Activated T-cell treated with anti-CD3 and anti-CD28 coated beads, Interleukin-2, amount 50 U/mL, for 24 hours (primary cell): ENCODE measurements at places on chromosomes 11 and 22.

GRCh38 chr11:69159150-69159852 is 3.6 kb downstream of the SMIM38 start:
- DNase-seq = peak; percentile 12

GRCh38 chr11:110580571-110580970 is 131.7 kb downstream of the ARHGAP20 start:
- DNase-seq = no peak

- DNase-seq = no peak
These were observed 28.3 kb downstream of the MOV10L1 start for GRCh38 chr22:50118129-50118528.

DNA sequence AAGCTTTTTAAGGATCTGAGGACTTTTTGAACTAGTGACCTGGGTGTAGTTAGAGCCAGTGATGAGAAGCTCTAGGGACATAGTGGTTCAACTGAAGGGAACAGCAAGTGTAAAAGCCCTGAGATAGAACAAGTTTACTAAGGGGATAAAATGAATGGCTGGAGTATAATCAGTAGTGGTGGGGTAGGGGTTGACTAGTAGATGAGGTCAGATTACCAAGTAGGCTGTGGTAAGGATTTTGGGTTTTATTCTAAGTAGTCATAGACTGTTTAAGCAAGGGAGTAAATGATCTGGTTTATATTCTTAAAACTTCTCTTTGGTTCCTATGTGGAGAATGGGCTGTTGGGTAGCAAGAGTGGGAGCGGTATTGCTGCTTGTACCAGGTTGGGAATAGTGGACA is 15.3 kb downstream of the TRIM44 start:
- no peak for DNase-seq

- peak; percentile 64 for DNase-seq
These were observed 552 bp downstream of the PRR33 start for GRCh38 chr11:1890856-1891830.

- no peak for DNase-seq
These were observed 122.6 kb downstream of the IGLL1 start for GRCh38 chr22:23457380-23457985.

GRCh38 chr11:33924341-33924740 is 32.5 kb upstream of the LMO2 start:
- no peak for DNase-seq

DNA sequence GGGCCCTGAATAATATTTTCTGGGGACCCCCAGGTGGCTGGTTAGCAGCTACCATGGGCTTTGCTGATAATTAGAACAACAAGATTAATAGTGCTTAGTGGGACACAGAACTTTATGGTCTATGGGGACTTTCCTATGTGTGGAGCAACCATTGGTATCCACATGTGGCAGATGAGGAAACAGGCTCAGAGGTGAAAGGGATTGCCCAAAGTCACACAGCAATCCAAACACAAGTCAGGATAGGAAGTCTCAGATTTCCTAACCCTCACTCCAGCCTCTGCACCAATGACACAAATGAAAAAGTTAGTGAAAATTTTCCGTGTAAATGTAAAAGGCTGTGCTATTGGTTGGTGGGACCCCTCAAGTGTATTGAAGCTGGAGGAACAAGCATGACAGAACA is 15.3 kb upstream of the SLCO2B1 start:
- no peak for DNase-seq

- DNase-seq = no peak
These were observed 984.6 kb downstream of the DLG2 start for GRCh38 chr11:84642500-84642899.

- no peak for DNase-seq
These were observed 15.7 kb downstream of the USP28 start for GRCh38 chr11:113859665-113860064.

GRCh38 chr11:65912845-65913244 is 6.0 kb downstream of the C11orf68 start:
- DNase-seq = no peak

DNA sequence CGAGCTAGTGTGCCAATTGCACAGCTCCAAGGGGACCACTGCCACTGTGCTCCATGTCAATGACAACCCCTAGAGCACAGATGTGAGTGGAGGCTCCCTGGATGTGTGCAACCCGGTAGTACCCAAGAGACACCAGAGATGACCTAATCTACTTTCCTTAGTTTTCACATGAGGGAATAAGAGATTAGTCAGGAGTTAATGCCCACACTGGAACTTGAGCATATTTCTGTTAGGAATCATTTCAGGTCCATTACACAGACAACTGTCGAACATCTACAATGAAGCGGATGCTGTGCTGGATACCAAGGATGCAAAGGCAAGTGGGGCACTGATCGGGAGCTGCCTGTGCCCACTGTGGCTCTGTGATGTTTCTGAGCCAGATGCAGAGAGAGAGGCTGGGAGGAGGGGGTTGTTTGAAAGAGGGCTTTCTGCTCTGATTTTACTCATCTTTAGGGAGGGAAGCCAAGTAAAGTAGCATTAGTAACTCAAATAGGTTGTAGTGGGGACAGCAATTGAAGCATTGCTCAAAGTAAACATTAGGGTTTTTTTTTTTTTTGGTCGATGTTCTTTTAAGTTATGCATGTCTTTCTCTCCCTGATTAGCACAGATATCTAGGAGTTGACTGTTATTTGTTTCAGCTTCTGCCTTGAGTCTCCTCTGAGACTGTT is 82.5 kb upstream of the SORL1-AS1 start:
- DNase-seq = no peak

DNA sequence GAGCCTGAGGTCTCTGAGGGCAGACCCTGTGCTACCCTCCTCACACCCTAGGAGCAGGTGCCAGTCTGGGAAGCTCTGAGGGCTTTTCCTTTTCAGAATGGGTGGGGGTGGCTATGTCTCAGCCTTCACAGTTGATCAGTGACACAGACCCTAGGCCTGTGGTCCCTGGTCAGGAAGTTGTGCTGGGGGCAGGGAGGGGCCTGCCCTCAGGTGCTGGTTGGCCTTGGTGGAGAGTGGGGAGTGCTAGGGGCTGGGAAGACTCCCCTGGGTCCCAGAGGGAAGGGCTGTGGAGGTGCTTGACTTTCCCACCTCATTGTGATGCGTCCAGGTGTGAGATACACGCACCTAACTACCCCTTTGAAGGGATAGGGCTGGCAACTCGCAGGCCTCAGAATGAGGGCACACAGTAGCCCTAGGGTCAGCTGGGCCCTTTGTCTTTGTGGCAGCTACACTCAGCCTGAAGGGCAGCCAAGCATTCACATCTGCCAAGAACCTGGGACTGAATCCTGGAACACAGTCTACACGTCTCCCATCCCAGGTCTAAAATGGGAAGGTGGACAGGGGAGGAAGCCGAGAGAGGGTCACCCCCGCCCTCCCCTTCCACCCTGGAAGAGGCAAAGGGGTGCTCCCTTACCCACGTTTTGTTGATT is 31.2 kb upstream of the ATXN10 start:
- no peak for DNase-seq

DNA sequence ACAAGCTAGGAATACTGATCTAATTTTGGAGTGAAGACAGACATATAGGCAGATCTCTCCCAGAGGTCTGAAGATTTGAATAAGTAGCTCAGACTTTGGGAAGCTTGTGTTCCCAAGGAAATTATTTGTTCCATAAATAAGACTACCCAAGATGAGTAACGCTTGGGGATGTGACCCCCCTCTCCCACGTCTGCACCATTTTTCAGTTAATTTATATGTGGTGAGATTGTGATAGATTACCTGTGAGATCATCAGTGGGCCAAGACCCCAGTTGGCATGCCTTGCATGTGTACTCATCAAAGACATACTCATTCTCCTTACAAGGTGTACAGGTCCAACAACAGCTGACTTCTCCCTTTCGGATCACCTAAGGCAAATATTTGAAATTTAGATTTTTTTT is 252.8 kb upstream of the CTSC start:
- DNase-seq = no peak

- DNase-seq = no peak
These were observed 199.2 kb upstream of the POU2AF2 start for GRCh38 chr11:111046291-111046690.

DNA sequence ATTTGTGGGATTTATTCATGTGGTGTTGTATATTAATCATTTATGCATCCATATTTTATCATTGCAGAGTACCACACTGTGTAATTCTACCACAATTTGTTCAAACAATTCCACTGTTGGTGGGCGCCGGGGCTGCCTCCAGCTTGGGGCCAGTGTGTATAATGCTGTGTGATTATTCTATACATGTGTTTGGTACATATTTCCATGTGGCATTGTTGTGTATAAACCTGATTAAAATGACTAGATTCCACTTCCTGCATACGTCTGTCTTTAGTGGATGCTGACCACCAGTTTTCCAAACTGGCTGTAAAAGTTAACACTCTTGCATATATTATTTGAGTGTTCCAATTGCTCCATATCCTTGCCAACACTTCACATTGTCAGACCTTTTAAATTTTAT is 1213.8 kb downstream of the TBC1D22A start:
- DNase-seq = no peak

GRCh38 chr22:43281394-43281793 is 61.8 kb downstream of the SCUBE1 start:
- DNase-seq = no peak

DNA sequence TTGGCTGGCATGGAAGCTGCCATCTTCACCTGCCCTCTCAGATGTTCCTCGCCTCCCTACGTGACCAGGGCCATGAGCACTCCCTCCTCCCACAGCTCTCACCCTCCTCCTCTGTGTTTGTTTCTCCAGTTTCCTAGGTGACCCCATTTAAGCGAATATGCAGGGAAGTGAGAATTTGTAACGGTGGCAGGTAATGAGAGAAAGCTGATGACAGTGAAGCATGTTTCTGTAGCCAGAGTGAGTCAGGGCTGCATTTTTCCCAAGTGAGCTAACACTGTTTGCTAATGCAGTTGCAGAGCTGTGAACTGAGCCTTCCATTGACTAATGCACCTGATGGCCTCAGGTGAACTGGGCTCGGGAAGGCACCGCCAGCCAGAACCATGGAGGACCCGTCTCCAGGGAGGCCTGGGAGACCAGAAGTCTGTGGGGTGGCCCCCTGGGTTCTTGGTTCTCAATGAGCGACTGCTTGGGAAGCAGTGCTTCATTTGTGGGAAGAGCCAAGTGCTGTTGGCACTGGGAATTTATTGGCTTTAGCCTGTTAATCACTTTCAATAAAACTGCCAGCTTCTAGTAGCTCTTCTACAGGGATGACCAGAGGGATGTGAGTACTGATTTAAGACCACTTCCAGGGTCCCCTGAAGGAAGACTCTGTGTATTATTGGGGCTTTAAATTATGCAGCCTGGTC is 64.5 kb downstream of the BARX2 start:
- no peak for DNase-seq

- DNase-seq = no peak
These were observed 255.2 kb downstream of the MN1 start for GRCh38 chr22:27546157-27546935.

GRCh38 chr11:110514967-110515366 is 85.2 kb downstream of the FDX1 start:
- no peak for DNase-seq
